Thoracic aorta (tissue), 2 donors: ENCODE measurements at places on chromosomes 1 and 21. TPM values are rescaled to one million over a fixed set of nuclear protein-coding genes. Genes with fewer than 3 reads are reported as not detected.

DNA sequence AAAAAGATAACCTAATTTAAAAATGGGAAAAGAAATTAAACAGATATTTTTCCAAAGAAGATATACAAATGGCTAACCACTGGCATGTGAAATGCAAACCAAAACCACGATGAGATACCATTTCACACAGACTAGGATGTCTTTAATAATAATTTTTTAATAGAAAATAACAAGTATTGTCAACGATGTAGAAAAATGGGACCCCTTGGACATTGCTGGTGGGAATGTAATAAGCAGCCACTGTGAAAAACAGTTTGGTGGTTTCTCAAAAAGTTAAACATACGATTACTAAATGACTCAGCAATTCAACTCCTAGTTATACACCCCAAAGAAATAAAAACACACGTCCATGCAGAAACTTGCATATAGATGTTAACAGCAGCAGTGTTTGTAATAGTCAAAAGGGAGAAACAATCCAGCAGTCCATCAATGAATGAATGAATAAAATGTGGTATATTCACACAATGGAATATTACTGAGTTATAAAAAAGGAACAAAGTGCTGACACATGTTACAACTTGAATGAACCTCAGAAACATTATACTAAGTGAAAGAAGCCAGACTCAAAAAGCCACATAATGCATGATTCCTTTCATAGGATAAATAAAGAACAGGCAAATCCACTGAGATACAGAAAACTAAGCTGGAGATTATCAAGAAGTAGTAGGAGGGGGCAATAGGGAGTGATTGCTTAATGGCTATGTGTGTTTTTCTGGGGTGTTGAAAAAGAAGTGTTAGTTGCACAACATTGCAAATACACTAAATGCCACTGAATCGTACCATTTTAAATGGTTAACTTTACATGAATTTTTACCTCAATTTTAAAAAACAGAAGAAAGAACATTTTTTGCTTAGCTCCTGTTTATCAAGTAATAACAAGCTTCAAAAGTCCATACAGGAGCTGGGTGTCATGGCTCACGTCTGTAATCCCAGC, 4.1 kb downstream of the PPT1 start:
- DNase-seq = no peak

- DNase-seq = no peak
These were observed 4.2 kb upstream of the KRTAP12-1 start for GRCh38 chr21:44686000-44686781.

- no peak for DNase-seq
These were observed 72.6 kb upstream of the HMGB4 start for GRCh38 chr1:33791251-33791650.

DNA sequence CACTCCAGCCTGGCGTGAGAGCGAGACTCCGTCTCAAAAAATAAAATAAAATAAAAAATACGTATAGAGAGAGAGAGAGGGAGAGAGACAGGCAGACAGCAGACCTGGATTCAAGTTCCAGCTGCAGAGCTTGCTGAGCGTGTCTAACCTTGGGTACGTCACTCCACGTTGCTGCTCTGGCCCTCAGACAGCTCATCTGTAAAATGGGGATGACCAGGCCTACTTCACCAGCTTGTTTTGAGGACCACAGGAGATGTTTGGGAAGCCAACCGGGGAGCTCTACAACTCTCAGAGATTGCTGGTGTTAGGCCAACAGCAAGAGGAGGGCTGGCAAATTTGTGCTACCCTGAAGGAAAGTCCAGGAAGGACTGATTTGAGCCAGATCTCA, 499 bp upstream of the TRAF5 start:
- no peak for DNase-seq

DNA sequence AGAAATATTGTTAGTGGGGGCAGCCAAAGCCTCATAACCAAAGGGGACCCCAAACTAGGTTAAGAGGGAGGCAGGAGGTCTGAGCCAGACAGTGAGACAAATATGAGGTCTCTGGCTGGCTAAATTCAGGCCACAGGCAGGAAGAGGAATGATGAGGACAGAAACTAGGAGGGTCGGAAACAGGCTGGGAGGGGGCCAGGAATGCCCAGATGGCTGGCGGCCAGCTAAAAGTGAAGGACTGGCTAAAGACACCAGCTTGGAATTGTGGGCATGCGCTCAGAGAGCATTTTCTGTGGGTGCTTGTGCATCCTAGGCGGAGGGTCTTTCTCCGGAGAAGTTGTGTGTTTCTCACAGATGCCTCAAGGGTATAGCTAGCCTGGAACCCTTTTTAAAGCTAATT, 77.0 kb downstream of the PGM1 start:
- no peak for DNase-seq

DNA sequence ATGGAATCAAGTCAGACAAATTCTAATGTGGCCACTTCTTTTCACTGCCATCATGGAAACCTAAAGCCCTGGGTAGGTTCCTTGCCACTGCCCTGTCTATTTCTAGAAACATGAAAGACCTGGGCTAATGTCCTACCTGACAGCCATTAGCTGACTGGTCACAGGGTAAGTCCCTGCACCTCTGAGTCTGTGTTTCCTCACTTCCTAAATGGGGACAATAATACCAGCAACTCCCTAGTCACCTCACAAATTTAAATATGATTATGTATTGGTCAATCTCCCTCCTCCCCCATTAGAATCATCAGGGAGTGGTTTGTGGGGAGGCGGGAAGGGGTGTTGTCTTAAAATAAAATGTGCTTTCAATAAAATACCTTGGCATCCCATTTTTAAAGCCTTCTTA, 2.2 kb downstream of the CREG1 start:
- DNase-seq = no peak

Gene GRIK3
- total RNA-seq = 0.14 TPM

- DNase-seq = no peak
These were observed 77.1 kb downstream of the CEP350 start for GRCh38 chr1:180031664-180032063.

DNA sequence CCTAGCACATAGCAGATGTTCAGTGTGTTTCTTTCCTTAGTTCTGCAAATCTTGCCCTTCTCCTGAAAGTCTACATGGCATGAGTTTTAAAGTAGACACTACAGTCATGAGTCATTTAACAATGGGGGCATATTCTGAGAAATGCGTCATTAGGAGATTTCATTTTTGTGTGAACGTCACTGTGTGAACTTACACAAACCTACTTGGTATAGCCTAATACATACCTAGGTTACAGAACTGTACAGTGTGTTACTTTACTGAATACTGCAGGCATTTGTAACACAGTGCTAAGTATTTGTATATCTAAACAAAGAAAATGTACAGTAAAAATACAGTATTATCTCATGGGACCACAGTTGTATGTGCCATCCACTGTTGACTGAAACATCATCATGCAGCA, 10.0 kb downstream of the TTF2 start:
- DNase-seq = no peak

DNA sequence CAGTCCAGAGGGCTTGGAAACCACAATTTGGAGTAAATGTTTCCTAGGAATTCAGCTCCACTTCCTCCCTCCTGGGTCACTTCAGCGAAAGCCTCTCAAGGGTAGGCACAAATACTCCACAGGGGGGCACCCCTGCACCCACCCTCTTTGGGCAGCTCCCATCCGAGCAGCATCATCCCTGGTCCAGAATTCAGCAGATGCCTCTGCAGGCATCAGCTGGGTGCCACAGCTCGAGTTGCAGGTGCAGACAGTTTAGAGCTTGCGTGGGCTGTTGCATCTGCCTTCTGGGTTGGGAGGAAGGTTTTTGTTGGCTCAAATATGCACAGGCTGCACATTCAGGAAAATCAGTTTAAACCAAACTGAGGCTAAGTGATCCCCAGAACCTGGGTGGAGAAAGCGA, 25.0 kb downstream of the KANK4 start:
- no peak for DNase-seq

GRCh38 chr1:59692591-59692990, 122.2 kb upstream of the HOOK1 start:
- no peak for DNase-seq

DNA sequence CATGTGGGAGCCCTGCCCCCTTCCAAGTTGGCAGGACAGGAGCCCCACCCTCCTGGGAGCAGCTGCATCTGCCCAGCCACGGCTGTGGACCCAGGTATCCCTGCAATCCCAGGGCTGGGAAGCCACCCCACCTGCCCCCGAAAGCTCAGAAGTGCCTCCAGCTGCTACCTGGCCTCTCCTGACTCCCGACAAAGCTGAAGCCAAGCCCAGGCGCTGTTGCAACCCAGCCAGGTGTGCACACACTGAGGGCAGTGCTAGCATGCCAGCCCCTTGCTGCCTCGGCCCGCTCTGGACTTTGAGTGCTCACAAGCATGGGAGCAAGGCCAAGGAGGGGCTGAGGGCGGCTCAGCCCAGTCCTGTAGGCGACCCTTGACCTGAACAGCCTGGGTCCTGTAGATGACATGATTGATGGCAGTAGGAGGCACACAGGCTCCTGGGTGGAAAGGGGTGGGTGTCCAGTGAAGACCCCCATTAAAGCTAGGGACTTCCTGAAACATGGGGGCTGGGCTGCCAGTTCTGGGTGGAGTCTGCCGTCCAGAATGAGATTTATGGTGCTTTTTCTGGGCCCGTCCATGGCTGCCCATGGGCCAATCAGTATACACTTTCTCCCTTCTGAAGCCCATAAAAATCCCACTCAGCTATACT, 2.8 kb upstream of the SSU72 start:
- DNase-seq = no peak

GRCh38 chr1:172136925-172137324, 283.6 kb upstream of the C1orf105 start:
- DNase-seq = no peak

GRCh38 chr1:234979296-234980279, 149.0 kb downstream of the TOMM20 start:
- DNase-seq = no peak

- DNase-seq = no peak
These were observed 73.3 kb downstream of the CNIH3 start for GRCh38 chr1:224689374-224689773.

Gene S100A16
- total RNA-seq = 82.3 TPM

GRCh38 chr1:116122955-116123757, 12.0 kb downstream of the MAB21L3 start:
- no peak for DNase-seq

- no peak for DNase-seq
These were observed 60.8 kb downstream of the BCAR3 start for GRCh38 chr1:93620841-93621210.

DNA sequence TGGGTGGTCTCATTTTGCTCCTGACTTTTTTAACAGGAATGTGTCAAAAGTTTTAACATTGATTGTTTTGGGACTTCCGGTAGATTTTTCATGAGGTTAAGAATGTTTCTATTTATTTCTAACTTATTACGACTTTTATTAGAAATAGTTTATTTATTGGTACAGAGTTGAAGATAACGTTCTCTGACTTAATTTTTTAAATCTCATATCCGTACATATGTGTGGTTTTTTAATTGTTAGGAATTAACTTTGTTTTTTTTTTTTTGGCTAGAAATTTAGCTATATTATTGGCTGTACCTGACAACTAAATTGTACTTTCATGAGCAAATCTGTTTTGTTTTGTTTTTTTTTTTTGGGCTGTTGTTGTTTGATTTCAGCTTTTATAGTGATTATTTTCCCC, 32.0 kb downstream of the RNF2 start:
- DNase-seq = no peak

GRCh38 chr21:33132054-33132453, 62.1 kb downstream of the OLIG1 start:
- no peak for DNase-seq

DNA sequence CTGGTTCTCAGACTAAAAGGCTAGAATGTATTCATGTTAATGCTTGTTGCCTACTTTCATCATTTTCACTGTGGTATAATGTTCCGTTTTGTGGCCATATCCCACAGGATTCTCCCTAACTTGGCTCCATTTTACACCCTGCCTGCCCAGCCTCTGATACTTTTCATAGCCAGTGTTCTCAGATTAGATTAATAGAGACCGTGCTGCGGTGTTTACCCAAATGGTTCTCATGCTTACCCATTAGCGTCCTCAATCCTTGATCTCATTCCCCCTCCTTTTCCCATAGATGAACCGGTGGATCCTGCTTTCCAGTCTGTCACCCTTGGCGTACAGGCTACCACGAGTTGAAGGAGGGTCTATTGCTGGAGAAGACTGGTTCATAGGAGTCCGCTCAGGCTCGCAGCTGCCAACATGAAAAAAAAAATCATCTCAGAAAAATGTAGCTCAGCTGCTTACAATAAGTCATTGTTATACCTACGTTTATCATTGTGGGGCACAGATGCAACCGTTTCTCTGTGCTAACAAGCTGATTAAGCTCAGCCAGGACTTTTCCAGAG, 78.7 kb downstream of the SETD4 start:
- no peak for DNase-seq

DNA sequence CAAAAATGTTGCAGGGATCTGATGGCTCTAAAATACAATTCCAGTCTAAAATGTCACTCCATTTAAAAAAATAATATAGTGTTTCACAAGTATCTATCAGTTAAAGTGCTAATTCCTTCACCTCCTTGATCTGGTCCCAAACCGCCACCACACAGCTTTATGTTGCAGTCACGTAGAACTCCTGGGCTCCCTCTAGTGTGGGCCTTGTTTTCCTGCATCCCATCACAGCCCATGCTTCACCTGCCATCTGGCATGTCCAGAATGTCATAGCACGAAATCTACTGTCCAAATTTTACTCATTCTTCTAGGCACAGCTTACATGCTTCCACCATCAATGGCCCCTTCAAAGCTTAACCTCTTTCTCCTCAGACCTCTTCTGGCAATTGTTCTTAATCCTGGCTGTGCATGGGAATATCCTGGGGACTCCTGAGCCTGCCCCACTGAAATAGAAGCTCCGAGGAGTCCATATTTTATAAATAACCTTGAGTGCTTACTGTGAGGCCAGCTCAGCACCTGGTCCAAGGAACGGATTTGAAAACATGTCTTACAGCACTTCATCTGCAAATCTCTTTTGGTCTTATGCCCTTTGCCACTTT, 15.5 kb downstream of the FYB2 start:
- no peak for DNase-seq

Gene RIIAD1
- total RNA-seq = not detected

Gene G0S2
- 83.5 TPM for total RNA-seq

GRCh38 chr21:41965045-41965444, 11.2 kb upstream of the C2CD2 start:
- no peak for DNase-seq

GRCh38 chr1:115557715-115558114, 84.1 kb upstream of the VANGL1 start:
- no peak for DNase-seq

Gene ZNF683
- not detected for total RNA-seq
